ENCODE measurements at places on chromosomes 7 and 10.

GRCh38 chr10:114404171-114405010, at the start of gene AFAP1L2:
Gene AFAP1L2 (minus strand): TSS chr10:114404502. CDS start chr10:114404455, 47 bp downstream.
- H3K27ac ChIP-seq, result peak within 1 kb of the TSS; percentile 96
- no peaks in the 10 kb centered on the region for H3K36me3 ChIP-seq
- H3K4me3 ChIP-seq, result peak within 1 kb of the TSS; percentile 85
- DNase-seq, result no peak

DNA sequence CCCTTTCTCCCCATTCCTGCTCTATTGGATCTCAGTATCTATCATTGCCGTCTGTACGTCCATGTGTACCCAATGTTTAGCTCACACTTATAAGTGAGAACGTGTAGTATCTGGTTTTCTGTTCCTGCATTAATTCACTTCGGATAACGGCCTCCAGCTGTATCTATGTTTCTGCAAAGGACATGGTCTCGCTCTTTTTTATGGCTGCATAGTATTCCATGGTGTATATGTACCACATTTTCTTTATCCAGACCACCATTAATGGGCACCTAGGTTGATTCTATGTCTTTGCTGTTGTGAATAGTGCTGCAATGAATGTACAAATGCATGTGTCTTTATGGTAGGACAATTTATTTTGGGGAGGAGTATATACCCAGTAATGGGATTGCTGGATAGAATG, 94.4 kb upstream of the MPP7 start:
- H3K27me3 ChIP-seq, result no peaks in the 10 kb centered on the region
- DNase-seq, result no peak
- H3K4me1 ChIP-seq, result no peaks in the 10 kb centered on the region
- no peak overlapping the region for H3K27ac ChIP-seq
- no peak overlapping the region for H3K4me3 ChIP-seq

- DNase-seq, result peak; percentile 53
- no peaks in the 10 kb centered on the region for H3K36me3 ChIP-seq
- H3K4me3 ChIP-seq, result no peak overlapping the region
- peaks cover 36% of the 10 kb centered on the region for H3K27me3 ChIP-seq
- H3K27ac ChIP-seq, result no peak overlapping the region
- H3K4me1 ChIP-seq, result no peaks in the 10 kb centered on the region
Measured at GRCh38 chr7:150986099-150986512, 4.7 kb upstream of the NOS3 start.

DNA sequence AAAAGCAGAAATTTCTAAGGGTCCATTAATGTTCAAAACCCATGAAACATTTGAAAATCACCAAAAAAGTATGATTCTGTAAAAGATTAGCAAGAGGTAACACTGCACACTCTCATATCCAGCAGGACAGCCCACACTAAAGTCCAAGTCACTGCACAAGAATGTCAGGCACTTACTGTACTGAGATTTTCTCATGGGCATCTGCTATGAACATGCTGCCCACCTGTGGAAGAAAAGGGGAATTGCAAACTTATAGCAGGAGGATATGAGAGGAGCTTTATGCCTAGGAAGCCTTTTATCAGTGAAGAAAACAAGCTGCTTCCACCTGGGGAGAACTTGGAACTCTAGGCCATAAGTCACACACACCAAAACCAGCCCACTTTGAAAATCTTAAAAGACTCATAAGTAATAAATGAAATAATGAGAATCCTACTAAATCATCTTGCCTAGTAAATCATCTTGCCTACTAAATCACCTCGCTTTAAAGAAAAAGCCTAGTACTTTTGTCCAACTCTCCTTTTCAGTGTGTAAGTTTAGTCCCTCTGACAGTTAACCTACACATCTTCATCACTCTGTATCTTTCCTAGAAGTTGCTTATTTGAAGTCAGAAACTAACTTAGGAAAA, 46.1 kb downstream of the ARMH3 start:
- no peaks in the 10 kb centered on the region for H3K4me1 ChIP-seq
- H3K36me3 ChIP-seq, result no peaks in the 10 kb centered on the region
- no peaks in the 10 kb centered on the region for H3K27me3 ChIP-seq
- no peak for DNase-seq
- H3K4me3 ChIP-seq, result no peak overlapping the region

DNA sequence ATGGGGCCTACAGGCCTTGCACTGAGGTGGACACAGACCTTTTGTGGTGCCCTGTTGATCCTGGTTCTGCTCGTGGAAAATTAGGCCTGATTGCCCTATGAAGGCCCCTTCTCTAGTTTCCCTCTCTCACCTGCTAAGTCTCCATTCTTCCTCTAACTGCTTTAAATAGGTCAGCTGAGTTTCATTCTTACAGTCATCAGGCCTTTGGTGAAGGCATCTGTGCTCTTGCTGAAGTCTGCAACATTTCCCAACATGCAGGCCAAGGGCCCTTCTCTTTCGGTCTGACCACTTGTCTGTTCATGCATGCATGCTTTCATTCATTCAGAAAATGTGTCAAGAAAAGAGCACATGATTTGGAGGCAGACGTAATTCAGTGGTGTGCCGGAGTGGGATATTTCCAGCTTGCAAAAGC, 244.0 kb downstream of the BUB3 start:
- H3K27me3 ChIP-seq, result no peaks in the 10 kb centered on the region
- no peaks in the 10 kb centered on the region for H3K4me1 ChIP-seq
- no peak for DNase-seq
- no peaks in the 10 kb centered on the region for H3K36me3 ChIP-seq
- H3K4me3 ChIP-seq, result no peak overlapping the region
- no peak overlapping the region for H3K27ac ChIP-seq

DNA sequence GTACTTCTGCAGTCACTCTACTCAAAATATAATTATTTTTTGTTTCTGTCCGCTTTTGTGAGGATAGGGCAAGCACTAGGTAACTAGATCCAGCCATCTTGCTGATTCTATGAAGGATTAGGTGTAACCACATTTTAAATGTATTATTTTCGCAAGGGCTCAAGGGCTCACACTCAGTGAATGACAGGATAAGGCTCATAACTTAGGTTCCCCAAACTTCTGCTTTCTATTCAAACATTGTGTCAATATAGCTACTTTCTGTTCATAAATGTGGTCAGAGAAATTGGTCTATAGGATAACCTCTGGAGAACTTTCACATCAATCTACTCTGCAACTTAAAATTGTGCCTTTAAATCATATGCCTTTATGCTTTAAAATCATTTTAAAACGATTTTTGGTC, 1141.2 kb downstream of the SORCS1 start:
- no peak for DNase-seq
- H3K4me3 ChIP-seq, result no peak overlapping the region
- no peaks in the 10 kb centered on the region for H3K36me3 ChIP-seq
- H3K4me1 ChIP-seq, result no peaks in the 10 kb centered on the region
- H3K27me3 ChIP-seq, result no peaks in the 10 kb centered on the region
- no peak overlapping the region for H3K27ac ChIP-seq

GRCh38 chr10:94320285-94320914, 42.3 kb downstream of the NOC3L start:
- no peak overlapping the region for H3K27ac ChIP-seq
- peaks cover 13% of the 10 kb centered on the region for H3K4me1 ChIP-seq
- peaks cover 5% of the 10 kb centered on the region for H3K36me3 ChIP-seq

- DNase-seq, result no peak
- H3K27me3 ChIP-seq, result no peaks in the 10 kb centered on the region
- no peak overlapping the region for H3K27ac ChIP-seq
- no peaks in the 10 kb centered on the region for H3K36me3 ChIP-seq
- no peak overlapping the region for H3K4me3 ChIP-seq
- no peaks in the 10 kb centered on the region for H3K4me1 ChIP-seq
Measured at GRCh38 chr7:100211342-100211780, 8.4 kb upstream of the PVRIG start.

DNA sequence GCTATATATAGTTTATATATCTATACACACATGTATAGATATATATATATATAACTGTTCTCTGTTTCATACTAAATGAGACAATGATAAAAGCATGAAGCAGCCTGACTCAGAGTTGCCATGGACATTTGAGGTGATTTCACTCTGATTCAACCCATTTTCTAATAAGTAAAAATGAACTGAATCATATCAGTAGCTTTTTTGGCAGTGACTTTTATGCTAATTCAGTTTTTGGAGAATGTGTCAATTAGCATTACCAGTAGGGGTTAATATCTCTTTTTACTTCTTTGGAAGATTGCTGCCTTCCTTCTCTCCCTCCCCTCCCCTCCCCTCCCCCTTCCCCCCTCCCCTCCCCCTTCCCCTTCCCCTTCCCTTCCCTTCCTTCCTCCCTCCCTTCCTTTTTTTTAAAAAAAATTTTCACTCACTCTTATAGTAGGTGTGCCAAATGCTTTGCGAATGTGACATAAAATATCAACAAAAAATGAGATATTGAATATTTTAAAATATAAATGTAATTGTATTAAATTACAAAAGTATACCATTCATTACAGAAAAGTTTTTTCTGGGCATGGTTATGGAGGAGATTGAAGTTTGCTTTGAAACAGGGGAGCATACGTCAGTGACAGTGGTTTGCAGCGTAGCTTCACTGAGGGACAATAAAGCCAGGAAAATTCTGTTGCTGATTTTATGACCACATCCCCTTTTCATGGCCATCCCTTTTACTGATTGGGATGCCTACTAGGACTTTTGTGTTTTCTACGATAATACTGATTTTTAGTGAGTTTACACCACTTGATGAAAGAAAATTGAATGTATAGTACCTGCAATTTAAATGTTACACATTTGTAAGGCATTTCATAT, 64.0 kb upstream of the KLF6 start:
- no peaks in the 10 kb centered on the region for H3K27me3 ChIP-seq
- no peak overlapping the region for H3K4me3 ChIP-seq
- no peak for DNase-seq
- peak overlapping the region; percentile 82 for H3K27ac ChIP-seq
- no peaks in the 10 kb centered on the region for H3K4me1 ChIP-seq

- no peaks in the 10 kb centered on the region for H3K4me1 ChIP-seq
- H3K27ac ChIP-seq, result no peak overlapping the region
- H3K36me3 ChIP-seq, result no peaks in the 10 kb centered on the region
Measured at GRCh38 chr7:88628363-88629085, 131.0 kb upstream of the ZNF804B start.

GRCh38 chr7:121020249-121020988, 31.9 kb downstream of the CPED1 start:
- no peaks in the 10 kb centered on the region for H3K27me3 ChIP-seq
- no peaks in the 10 kb centered on the region for H3K36me3 ChIP-seq
- H3K27ac ChIP-seq, result peak overlapping the region; percentile 73
- peaks cover 82% of the 10 kb centered on the region for H3K4me1 ChIP-seq

GRCh38 chr10:4470231-4470835, 355.7 kb upstream of the AKR1E2 start:
- no peaks in the 10 kb centered on the region for H3K27me3 ChIP-seq
- DNase-seq, result no peak
- H3K27ac ChIP-seq, result no peak overlapping the region
- H3K36me3 ChIP-seq, result no peaks in the 10 kb centered on the region

DNA sequence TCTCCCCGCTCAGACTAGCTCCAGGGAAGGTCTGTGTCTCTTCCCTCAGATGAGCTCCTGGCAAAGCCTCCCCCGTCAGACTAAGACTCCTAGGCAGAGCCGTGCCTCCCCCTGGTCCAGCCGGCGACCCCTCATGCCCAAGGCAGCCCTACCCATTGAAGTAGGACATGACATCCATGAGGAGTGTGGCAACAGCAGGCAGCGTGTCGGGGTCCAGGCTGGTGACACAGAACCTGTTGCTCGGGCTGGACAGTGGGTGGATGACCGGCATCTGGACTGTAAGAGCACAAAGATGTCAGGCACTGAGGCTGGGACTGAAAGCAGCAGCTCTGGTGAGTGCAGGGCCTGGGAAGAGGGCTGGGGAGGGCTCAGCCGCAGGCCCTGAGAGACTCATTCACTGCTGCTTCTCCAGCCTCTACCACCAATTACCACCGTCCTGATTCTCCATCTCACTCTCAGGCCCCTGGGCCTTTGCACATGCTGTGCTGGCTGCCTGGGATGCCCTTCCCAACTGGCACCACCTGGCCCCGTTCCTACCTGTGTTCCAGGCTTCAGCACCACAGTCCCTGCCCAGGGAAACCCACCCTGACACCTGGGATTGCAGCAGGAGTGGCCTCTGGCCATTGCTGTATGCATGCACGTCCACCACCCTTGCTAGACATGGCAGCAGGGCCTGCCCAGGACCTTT, 2.8 kb downstream of the PVRIG start:
- H3K4me3 ChIP-seq, result no peak overlapping the region
- no peak for DNase-seq
- peaks cover 67% of the 10 kb centered on the region for H3K36me3 ChIP-seq
- no peaks in the 10 kb centered on the region for H3K27me3 ChIP-seq
